ENCODE measurements at places on chromosomes 4 and X. TPM values are rescaled to one million over a fixed set of nuclear protein-coding genes. Genes with fewer than 3 reads are reported as not detected.

DCTD gene
- 73.6 TPM for total RNA-seq

CLNK gene
- total RNA-seq, result 0.26 TPM

MMRN1 gene
- 24.5 TPM for total RNA-seq

EFHC2 gene
- total RNA-seq, result 0.81 TPM

ADH1C gene
- total RNA-seq, result 11.7 TPM

All from aorta (tissue), 5 donors.